HCEC 1CT (cell line): ENCODE measurements at places on chromosomes 1 and 21.
A peak's percentile ranks its signal among the peaks of the same experiment; 100 is the strongest.

DNA sequence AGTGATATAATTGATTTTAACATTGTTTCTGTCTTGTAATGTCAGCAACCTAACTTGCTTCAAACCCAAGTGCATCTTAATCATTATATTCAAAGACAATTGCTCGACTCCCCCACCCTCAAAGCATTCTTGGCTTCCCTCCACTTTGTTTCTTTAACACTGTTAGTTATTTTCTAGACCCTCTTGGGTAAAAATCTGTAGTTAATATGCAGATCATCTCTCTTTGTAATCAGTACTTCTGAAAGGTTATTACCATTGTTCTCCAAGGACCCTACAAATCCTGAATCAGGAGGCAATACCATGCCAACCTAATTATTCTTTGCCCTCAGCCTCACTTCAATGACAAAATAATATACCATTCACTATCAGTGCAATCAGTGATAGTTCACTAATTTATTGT is 1075.7 kb downstream of the AMY1C start:
- DNase-seq, result no peak

GRCh38 chr1:117796226-117796625 is 133.2 kb downstream of the GDAP2 start:
- DNase-seq, result no peak

DNA sequence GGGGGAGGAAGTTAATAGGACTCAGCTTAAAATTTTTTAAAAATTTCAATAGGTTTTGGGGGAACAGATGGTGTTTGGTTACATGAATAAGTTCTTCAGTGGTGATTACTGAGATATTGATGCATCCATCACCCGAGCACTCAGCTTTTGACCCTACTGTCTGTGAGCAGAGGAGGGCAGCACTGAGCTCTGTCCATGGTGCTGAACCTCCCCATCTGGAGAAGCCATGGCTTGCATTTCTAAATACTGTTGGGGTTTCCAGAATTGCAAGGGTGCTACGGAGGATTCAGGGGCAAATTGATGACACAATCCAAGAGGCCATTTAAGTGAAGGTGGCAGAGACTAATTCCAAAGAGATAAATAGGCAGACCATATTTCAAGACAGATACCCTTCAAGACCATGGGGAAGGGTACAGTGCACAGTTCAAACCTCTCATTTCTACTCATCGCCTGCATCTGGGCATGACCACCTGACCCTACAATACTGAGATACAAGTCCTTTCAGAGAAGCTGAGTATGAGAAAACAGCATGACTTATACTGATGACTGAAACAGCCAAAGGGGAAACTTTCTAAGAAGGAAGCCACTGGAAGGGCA is 17.2 kb downstream of the SYT2 start:
- peak; percentile 57 for DNase-seq

DNA sequence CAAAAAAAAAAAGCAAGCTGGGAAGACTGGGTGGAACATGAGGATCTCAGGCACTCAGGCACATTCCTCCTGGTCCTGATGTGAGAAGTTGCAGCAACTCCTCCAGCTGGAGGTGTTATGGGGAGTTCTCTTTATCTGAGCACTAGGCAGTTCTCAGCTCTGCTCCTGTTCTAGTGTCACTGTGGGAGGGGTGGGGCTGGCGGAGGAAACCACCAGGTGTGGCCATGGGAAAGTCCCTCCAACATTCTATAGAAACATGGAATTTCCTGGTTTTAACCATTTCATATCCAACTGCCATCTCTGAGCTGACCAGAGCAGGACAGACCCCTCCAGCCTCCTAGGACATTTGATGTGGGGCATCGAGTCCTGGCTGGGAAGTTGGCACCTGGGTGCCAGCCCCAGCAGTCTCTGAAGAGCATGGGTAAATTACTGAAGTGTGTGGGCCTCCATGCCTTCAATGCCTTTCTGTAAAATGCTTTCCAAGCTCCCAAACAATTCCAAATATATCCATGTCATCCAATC is 804 bp upstream of the IKBKE start:
- no peak for DNase-seq

GRCh38 chr1:3905266-3905952 is 5.3 kb upstream of the C1orf174 start:
- DNase-seq, result no peak

DNA sequence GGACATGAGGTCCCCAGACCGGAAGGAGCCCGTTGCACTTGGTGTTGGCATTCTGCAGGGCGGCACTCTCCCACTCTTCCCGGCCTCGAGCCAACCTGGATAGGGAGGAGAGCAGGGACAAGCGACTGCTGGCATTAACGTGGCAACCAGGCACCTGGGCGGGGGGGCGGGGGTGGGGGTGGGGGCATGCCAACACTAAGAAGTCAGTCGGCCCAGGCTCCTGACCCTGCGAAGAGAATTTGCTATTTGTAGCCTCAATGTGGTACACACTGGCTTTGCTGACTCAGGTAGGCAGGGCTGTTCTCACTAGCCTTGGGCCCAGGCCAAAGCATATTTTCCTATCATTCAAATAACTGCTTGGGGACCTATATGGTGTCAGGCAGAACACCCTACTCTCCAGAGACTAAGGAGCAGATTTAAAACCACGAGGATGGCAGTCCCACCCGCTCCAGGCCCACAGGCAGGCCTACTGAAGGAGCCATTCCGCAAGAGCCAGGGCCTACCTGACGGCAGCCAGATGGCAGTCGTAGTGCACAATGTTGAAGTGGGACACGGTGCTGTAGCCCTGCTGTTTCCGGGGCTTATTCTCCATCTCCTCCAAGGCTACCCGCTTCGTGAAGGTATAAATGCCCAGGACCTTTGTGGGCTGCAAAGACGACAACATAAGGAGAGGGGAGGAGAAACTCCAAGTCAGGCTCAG is 123.7 kb downstream of the UBR4 start:
- DNase-seq, result no peak

GRCh38 chr1:1122981-1123480 is 7.1 kb upstream of the C1orf159 start:
- DNase-seq, result no peak

GRCh38 chr1:171969813-171970212 is 128.5 kb downstream of the DNM3 start:
- DNase-seq, result no peak

GRCh38 chr1:230123280-230124185 is 56.5 kb downstream of the GALNT2 start:
- no peak for DNase-seq

DNA sequence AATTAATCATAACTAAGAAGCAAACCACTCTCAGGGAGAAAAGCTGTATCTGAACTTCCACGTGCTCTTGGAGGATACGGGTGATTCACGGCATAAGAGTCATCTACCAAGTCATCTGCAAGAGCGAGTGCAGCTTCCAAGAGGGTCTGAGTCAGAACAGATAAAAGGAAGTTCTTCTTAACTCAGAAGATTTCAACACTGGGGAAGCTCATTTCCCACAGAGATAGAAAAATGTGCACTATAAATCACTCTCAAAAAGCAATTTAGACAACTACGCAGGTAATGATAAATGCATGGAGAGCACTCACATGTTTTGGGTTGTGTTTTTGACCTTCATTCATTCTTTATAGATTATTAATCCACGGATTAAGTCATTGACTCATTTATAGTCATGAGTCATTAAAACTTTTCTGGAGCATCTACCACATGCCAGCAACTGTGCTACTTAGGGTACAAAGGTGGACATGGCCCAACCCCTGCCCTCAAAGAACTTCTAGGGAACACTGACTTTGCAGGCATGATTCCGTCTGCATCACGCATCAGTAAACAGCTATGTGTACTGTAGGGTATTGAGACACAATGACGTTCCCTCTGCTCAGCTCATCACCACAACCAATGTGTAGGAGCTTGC is 20.8 kb downstream of the KCNJ15 start:
- DNase-seq, result peak; percentile 100
